ENCODE measurements at places on chromosomes 5 and 9.

GRCh38 chr5:40614466-40614865 is 65.2 kb upstream of the PTGER4 start:
- no peak for DNase-seq
- H3K4me3 ChIP-seq: no peak overlapping the region
- no peaks in the 10 kb centered on the region for H3K27me3 ChIP-seq
- peaks cover 2% of the 10 kb centered on the region for H3K36me3 ChIP-seq
- H3K27ac ChIP-seq: no peak overlapping the region

- no peak overlapping the region for H3K27ac ChIP-seq
- no peaks in the 10 kb centered on the region for H3K36me3 ChIP-seq
- H3K27me3 ChIP-seq: peaks cover 7% of the 10 kb centered on the region
- DNase-seq: no peak
- H3K4me1 ChIP-seq: peaks cover 55% of the 10 kb centered on the region
- H3K4me3 ChIP-seq: peak overlapping the region; percentile 73
These were observed 332.9 kb downstream of the CWC27 start for GRCh38 chr5:65101632-65102100.

DNA sequence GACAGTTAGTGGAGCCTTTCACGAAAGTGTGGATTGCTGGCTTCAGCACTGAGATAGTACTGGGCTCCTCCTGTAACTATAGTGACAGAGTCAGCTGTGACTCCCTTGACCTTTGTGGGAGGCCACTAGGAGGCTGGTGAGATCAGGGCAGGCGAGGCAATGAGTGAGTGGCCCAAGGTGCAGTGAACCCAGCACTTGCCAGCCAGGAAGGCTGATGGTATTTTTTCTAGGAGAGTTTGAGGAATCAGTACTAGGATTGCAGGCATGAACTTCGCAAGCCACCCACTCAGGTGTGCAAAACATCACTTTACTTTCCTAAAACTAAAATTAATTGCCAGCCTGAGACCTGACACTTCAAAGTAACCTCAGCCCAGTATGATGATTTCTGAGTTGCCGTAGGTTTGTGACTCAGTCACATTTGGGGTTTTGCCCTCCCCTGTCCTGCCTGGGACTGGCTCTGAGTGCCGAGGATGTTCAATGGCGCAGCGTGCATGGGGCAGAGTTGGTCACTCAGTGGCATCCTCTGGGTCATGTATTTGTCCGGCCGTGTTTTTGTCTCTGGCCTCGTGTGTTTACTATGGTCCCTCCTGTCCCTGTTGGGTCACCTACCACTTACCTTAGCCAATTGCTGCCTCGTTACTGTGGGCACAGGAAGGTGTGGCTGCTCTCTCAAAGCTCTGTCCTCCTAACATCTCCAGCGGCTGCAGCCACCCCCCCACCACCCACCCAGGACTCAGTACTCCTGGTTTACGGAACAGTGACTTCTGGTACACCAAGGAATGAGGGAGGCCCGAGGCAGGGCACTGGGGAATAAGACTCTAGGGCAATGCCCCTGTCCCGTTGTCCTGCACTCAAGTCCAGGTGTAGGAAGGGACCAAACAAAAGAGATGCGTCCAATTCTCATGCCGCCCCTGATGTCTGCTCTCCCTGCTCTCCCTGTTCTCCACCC is 67.2 kb downstream of the IL31RA start:
- H3K4me3 ChIP-seq: no peak overlapping the region
- no peak for DNase-seq
- no peaks in the 10 kb centered on the region for H3K36me3 ChIP-seq
- no peak overlapping the region for H3K27ac ChIP-seq
- H3K27me3 ChIP-seq: peaks cover 2% of the 10 kb centered on the region
- peaks cover 37% of the 10 kb centered on the region for H3K4me1 ChIP-seq

GRCh38 chr5:74113196-74113540 is 487.2 kb downstream of the ARHGEF28 start:
- DNase-seq: no peak
- H3K27me3 ChIP-seq: peaks cover 7% of the 10 kb centered on the region
- no peaks in the 10 kb centered on the region for H3K4me1 ChIP-seq

DNA sequence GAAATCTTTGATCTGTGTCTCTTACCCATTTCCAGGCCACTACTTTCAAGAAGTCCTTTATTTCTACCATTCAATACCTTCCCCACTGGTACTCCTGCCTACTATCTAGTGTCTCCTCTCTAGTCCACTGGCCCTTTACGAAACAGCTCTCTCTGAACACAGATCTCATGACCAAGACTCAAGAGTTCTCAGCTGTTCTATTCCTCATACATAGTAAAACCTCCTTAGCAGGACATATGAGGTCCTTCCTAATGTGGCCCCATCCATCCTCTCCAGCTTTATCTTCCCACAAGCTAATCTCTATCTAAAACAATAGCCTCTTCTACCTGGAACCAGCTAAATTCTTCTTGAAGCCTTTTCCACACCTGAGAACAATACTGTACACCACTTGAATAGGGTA is 2.6 kb downstream of the TEX10 start:
- peaks cover 38% of the 10 kb centered on the region for H3K36me3 ChIP-seq
- H3K27me3 ChIP-seq: no peaks in the 10 kb centered on the region
- peaks cover 41% of the 10 kb centered on the region for H3K4me1 ChIP-seq
- no peak for DNase-seq
- H3K27ac ChIP-seq: no peak overlapping the region
- H3K4me3 ChIP-seq: no peak overlapping the region

- peaks cover 31% of the 10 kb centered on the region for H3K36me3 ChIP-seq
- no peak overlapping the region for H3K4me3 ChIP-seq
- H3K27ac ChIP-seq: no peak overlapping the region
- peaks cover 11% of the 10 kb centered on the region for H3K4me1 ChIP-seq
- no peaks in the 10 kb centered on the region for H3K27me3 ChIP-seq
- DNase-seq: no peak
These were observed 150.7 kb upstream of the RASGRF2 start for GRCh38 chr5:80809451-80809850.

- no peaks in the 10 kb centered on the region for H3K27me3 ChIP-seq
- H3K4me3 ChIP-seq: no peak overlapping the region
- peaks cover 4% of the 10 kb centered on the region for H3K36me3 ChIP-seq
- no peak for DNase-seq
- H3K27ac ChIP-seq: no peak overlapping the region
These were observed 16.9 kb downstream of the CAMSAP1 start for GRCh38 chr9:135890190-135891026.

Measured in activated CD8-positive, alpha-beta T cell treated with anti-CD3 and anti-CD28 coated beads, Interleukin-2, amount 10 ng/mL, durations not matched to agents 7 days and 5 days (primary cell).